ENCODE measurements at places on chromosomes 6 and 20.

DNA sequence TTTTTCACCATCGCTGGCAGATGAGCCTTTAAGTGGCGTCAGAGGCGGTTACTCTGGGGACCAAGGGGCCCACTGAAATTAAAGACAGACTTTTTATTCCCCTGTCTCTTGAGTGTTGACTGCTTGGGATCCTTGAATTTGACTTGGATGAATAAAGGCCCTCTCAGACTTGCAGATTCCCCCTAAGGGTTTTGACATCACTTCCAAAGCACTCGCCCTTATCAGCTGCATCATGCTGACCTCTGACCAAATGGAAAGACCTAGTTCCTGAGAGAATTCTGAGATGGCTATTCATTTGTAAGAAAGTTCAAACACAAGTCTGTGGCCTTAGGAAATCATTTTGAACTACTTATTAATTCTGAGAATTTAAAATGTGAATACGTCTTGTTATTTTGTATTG lies 13.5 kb upstream of the MOXD1 start:
- DNase-seq: no peak

- DNase-seq: no peak
These were observed 49.5 kb upstream of the TULP4 start for GRCh38 chr6:158262755-158263154.

DNA sequence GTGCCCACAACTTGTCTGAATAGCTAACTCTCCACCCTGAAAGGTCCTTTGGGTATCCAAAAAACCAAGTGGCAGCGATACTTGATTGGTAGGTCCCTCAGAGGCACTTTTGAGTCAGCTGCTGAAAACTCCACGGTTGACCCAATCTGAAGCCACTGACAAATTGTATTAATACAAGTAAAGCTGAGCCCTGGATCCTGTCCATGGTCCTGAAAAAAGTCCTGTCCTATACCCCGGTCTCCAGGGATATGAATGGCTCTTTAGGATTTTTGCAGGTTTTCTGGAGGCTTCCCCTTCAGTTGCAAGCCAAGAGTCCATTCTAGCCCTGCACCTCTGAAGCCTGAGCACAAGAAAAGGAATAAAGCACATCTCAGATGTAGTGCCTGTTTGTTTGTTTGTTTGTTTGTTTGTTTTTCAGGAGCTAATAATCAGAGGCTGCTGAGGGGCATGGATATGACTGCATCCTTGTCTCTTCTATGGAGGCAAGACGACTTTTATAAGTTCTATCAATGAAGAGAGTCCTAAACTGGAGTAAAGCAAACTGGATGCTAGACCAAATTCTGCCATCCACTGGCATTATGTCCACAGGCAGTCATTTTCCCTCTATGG lies 1.7 kb upstream of the SLC12A5 start:
- DNase-seq: no peak

DNA sequence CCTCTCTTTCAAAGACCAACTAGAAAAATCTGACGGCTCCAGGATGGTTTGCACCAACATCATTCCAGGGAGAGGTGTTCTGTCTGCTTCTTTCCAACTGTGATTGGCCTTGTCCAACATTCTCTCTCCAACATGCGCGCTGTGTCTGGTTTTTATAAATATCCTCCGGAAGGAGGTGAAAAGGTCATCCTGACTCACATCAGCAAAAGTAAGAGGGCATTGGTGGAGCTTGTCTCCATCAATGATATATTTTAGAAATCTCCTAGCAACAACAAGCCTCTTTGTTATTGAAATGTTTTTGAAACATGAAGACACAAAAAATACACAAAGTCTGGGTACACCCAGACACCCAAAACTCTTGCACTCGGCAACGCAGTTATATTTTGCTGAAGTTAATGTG lies 475.3 kb upstream of the JARID2 start:
- no peak for DNase-seq

- DNase-seq: no peak
These were observed 662 bp downstream of the ZNF343 start for GRCh38 chr20:2507875-2508630.

DNA sequence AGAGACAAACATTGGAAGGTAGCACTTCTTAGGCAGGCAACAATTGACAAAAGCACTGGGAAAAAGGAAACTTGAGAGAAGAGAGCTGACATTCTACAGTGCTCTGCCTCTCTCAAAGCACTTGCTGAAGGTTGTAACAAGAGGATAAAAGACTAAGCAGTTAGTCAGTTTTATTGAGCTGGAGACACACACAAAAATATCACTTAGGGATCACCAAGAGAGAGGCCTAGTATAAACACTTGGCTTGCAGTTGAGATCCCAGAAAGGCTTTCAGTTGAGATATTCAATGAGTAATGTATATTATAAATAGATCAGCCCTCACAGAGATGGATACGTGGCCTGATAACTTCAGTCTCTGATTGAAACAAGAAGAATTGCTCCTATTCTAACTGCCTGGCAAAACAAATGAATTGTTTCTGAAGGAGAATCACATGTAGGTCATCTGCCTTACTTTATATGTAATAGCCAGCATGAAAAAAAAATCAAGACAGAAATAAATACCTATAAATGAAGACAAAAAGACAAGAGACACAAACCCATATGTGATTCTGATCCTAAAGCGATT lies 747.2 kb upstream of the MAN1A1 start:
- no peak for DNase-seq

DNA sequence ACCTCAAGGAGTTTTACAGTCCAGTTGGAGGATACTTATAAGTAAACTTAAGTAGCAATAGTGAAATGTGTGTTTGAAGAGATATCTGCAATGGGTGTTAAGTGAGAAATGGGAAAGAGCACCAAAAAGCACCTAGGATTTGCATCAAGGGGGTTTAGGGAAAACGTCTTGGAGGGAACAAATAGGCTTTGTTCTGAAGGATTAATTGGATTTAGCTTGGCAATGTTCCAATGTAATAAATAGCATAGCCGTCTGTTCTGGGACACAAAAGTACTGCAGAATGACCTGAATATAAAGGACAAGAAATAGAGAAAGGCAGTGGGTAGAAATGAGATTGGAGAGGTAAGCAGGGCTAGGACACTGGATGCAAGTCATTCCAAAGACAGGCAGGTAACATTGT lies 2.8 kb upstream of the MYO6 start:
- DNase-seq: no peak

GRCh38 chr6:83183082-83183828 lies 9.8 kb downstream of the PGM3 start:
- DNase-seq: no peak

GRCh38 chr6:91130126-91130525 lies 543.3 kb upstream of the MAP3K7 start:
- no peak for DNase-seq

GRCh38 chr6:101477436-101477835 lies 83.9 kb downstream of the GRIK2 start:
- DNase-seq: no peak

DNA sequence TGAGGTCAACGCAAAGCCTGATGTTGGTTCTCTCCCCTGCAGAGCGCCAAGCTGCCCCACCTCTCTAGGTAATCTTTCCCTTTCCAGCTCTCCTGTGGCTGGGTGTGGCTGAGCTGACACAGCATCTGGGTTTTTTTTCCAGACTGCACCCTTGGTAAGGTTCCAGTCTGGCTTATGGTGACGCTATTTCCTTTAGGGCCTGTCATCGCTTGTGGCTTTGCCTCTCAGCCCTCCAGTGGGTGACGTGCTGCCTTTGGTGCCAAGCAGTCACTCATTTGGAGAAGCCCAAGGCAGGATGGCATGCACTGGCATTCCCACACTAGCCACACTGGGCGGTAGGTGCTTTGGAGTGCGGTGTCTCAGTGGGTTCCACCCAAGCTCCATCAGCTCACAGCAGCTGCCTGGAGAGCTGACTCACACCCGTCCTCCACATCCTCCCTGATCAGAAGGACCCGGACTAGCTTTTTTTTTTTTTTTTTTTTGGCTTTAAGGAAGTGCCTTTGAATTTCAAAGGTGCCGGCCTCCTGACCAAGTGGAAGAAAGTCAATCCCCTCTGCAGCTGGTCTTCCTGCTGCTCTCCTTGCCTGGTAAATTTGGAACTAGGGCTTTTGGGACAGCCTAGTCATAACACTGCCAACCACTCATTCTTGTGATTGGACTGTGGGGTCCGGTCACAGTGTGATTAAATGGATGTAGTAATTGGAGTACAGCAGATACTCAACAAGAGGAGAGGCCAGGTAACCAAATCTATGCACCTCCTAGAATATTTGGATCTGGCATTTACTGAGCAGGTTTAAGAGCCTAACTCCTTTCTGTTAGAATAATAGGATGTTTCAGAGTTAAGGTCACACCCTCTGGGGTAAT lies 153.6 kb downstream of the CD83 start:
- peak; percentile 100 for DNase-seq

GRCh38 chr6:169332250-169332649 lies 78.6 kb upstream of the THBS2 start:
- DNase-seq: no peak

GRCh38 chr6:31655349-31656237 lies at the start of gene APOM:
TSS of gene APOM (plus strand) at chr6:31655894. CDS start at chr6:31655967, 73 bp downstream.
- DNase-seq: no peak

GRCh38 chr6:133315811-133316210 lies 74.7 kb downstream of the EYA4 start:
- no peak for DNase-seq

- no peak for DNase-seq
These were observed 904 bp upstream of the UST start for GRCh38 chr6:148745926-148746325.

DNA sequence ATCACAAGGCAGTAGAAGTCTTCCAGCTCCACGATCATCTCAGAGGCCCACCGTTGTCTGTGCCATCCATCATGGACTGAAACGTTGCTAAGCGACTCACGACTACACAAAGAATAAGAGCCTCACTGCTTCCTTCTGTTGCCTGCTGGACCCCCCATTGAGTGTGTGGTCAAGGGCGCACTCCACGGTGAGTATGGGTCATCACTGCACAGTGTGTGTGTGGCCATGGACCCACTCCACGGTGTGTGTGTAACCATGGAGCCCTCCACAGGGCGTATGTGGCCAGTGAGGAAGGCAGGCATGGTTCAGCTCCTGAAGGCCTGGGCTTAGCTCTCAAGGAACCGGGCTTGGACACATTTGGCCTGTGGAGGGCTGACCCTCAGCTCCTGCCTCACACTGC lies 123.4 kb upstream of the AFDN start:
- no peak for DNase-seq

DNA sequence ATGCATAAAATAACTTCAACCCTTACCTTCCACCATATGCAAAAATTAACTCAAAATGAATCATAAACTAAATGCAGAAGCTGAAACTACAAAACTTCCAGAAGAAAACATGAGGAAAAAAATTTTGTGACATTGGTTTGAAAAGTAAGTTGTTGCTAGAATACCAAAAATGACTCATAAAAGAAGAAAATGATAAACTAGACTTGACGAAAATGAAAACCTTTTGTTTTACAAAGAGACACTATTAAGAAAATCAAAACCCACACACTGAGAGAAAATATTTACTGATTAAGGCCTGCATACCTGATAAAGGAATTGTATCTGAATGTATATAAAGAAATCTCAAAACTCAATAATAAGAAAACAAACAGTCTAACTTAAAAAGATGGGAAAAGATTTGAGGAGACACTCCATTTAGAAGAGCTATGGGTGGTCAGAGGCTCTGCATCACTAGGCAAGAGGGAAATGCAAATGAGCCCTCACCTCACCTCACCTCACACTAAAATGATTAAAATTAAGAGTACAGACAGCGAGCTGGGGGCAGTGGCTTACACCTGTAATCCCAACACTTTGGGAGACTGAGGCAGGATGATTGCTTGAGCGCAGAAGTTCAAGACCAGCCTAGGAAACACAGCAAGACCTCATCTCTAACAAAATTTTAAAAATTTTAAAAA lies 97.6 kb upstream of the CST7 start:
- no peak for DNase-seq

GRCh38 chr20:51198238-51198637 lies 175.3 kb upstream of the KCNG1 start:
- DNase-seq: no peak

- DNase-seq: no peak
These were observed 3.2 kb downstream of the SULF2 start for GRCh38 chr20:47782076-47782475.

DNA sequence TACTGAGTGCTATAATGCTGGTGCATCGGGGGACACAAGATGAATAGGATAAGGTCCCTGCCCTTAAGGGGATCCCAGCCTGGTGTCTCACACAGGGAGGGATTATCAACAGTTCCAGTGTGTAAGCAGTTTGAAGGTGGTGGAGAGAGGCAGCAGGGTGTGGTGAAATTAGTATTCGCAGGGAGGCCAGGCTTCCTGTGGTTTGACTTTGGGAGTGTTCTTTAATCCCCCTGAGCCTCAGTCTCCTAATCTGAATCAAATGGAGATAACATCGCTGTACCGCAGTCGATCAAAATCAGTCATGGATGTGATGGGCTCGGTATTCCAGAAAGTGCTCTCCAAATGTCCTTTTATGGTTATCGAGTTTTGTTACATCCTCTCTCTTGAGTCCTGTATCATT lies 288.1 kb upstream of the SUPT3H start:
- no peak for DNase-seq

GRCh38 chr20:59589086-59589684 lies 15.2 kb upstream of the PHACTR3 start:
- no peak for DNase-seq

DNA sequence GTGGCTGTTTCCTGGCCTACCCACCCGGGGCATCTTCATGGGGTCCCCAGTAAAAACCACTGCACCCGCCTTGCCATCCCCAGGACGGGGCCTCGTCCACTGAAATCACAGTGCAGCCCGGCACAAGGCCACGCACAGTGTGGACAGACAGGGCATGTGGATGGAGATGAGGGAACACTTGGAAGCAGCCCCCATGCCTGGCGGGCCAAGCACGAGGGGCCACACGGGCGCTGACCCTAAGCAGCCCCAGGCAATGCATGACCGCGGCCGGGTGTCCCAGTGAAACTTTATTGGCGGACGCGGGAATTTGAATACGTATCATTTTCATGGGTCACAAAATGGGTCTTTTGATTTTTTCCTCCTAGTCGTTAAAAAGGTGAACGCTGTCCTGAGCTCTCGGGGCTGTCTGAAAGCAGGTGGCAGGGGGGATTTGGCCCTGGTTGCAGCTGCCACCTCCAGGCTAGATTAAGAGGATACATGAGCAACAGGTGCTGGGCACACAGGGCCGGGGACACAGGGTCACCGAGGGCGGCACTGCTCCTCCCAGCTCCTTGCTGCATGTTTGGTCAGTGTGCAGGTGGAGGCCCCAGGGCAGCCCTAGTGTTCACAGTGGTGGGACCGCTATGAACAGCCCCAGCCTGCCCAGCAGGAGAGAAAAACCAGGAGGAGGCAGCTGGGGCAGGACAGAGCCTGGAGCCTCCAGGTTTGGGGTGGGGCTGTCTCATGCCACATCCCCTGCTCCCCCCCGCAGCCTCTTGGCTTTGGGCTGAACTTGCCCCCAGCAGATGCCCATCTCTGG lies 74.9 kb upstream of the SLCO4A1 start:
- no peak for DNase-seq
